ENCODE measurements at places on chromosomes 7 and 10.

DNA sequence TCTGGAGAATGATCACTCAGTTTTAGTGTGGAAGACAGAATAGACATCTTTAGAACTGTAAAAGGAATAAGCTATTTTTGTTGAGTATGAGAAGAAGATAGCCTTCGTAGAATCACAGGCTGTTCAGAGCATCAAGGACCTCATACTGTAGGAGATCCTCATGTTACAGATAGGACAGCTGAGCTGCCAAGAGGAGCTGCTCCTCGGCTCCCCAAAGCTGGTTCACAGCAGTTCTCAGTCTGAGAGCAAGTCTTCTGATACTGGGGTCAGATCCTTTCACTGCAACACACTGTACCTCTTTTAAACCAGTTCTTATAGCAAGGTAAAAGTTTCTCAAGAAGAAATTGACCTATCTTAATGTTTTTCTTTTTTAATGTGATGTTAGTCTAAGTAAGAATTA is 17.1 kb downstream of the CCNY start:
- DNase-seq: no peak

DNA sequence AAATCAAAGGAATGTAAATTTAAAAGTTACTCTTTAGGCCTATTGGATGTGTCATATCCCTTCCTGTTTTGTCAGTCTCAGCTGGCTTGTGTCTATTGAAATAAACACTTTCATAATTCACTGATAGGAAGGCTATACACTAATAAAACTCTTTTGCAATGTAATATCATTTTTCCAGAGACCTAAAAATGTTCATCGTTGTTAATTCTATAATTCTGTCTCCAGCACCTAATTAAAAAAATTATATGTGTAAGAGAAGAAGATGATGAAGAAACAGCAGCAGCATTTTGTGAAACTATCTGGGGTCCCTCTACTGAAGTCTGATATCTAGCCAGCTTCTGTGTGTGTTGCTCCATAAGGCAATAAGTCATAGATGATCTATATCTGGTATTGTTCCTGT is 602.7 kb downstream of the ETV1 start:
- DNase-seq: no peak

DNA sequence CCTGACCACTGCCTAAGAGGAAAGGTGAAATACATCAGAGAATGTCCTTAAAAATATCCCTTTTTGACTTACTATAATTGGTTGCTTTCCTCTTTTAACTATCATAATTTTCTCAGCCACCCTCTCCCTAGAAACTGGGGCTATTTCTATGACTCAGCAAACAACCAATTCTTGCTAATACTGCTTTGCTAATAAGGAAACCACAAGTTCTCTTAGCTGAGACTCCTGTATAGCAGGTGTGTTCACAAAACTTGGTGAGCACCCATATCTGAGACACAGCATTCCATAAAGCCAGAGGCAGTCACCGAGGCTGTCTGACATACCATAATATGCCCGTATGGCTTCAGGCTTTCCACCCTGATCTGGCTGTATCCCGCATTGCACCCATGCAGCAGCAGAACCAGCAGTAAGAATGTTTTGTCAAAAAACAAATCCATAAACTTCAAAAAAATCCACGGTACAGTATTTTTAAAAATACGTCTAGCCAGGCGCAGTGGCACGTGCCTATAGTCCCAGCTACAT is 191.7 kb upstream of the C7orf33 start:
- no peak for DNase-seq

DNA sequence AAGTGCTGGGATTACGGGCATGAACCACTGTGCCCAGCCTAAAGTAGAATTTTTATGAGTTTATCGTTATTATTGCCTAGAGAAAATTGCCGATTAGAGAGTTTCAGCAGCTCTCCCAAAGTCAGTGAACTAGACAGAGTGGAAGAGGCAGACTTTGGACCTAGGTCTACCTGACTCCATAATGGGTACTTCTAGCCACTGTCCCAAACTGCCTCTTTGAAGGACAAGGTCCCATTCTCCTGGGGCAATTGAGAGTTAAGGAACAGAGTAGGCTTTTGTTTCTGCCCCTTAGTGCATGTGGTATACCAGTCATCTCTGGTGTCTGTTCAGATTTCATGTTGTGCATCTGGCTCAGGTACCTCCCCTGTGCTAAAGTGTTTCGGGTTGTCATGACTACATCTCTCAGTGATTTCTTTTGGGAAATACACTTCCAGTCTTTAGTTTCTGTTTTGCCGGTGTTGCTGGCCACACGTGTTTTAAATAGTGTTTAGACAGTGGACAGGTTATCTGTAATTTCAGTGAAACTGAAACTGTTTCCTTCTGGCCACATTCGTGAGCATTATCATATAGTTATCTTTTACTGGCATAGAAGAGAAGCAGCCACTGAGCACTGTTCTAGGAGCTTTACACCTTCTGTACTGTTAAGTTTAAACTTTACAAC is 4.7 kb downstream of the TMEM236 start:
- DNase-seq: no peak

DNA sequence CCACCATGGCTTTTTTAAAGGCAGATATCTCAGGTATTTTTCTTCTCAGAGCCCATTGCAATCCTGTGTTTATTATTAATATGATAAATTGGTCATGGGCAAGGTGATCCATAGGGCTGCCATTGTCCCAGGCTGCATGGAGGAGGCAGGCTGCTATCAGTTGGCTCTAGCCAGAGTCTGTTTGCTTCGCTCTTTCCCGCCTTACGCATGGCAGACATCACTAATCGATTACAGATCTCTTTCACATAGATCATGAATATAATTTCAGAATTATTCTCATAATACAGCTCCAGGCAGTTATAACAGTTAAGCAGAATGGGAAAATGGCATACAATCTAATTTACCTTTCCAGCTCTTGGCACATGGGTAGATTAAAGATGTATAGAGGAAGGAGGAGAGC is 30.4 kb upstream of the HABP2 start:
- DNase-seq: no peak

DNA sequence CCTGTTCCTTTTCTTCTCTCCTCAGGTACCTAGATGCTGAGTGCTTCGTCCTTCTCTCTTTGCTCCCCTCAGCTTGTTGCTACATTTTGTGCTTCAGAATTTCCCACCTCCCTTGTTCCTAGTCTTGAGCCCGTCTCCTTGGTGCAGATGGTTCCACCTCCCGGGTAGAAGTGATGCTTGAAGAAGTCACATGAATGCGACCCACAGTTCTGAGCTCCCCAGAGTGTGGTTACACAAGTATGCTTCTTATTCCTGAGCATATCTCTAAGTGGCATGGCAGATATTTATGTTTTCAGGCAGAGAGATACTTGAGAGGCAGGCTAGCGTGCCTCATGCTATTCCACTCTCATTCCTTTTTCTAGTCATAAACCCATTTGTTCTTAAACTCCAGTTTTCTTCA is 34.0 kb downstream of the INPP5F start:
- DNase-seq: no peak

GRCh38 chr7:158366916-158367633 is 220.5 kb downstream of the PTPRN2 start:
- DNase-seq: no peak

- DNase-seq: no peak
Observed at GRCh38 chr7:149205690-149206381, 10.5 kb downstream of the ZNF282 start.

DNA sequence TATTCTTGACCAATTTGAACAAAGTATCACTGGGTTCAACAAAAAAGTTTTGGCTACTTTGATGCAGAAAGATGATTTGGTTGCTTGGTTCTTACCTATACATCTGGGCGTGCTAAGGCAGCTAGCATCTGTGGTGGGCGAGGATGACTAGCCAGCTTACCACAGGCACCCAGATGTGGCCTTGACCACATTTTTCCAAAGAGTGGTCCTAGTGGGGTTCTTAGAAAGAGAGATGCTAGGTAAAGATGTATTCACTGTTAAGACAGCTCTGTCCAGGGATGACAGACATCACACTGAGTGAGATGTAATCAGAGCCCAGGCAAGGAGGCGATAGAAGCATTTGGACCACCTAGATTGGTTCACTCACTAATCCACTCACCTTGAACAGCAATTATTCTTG is 785 bp downstream of the DNTT start:
- no peak for DNase-seq

DNA sequence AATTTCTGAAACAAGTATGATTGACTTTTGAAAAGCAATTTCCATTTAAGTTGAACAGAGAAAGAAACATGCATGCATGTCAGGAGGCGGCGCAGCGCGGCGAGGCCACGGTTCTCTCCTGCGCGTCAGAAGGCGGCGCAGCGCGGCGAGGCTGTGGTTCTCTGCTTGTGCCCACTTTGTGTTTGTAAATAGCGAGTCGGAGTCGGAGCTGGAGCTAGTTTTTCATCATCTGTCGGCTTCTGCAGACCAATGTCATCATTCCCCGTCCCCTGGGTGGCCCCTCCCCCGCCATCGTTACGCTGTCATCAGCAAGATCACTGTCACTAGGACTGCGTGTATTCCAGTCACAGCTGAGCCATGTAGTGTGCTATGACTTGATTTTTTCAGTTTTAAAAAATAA is 49.2 kb downstream of the INPP5A start:
- peak; percentile 66 for DNase-seq

GRCh38 chr10:86545101-86545500 is 23.5 kb upstream of the WAPL start:
- DNase-seq: no peak

DNA sequence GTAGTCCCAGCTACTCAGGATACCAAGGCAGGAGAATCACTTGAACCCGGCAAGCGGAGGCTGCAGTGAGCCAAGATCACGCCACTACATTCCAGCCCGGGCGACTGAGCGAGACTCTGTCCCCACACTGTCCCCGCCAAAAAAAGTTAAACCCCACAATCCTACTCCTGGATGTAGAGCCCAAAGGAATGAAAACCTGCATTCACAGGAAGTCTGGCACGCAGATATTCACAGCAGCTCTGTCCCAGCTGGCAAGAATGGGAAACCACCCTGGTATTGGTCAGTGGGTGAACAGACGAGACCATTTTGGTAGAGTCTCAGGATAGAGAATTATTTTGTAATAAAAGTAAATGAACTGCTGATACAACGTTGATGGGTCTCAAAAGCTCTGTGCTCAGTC is 225.2 kb downstream of the MAD1L1 start:
- no peak for DNase-seq

DNA sequence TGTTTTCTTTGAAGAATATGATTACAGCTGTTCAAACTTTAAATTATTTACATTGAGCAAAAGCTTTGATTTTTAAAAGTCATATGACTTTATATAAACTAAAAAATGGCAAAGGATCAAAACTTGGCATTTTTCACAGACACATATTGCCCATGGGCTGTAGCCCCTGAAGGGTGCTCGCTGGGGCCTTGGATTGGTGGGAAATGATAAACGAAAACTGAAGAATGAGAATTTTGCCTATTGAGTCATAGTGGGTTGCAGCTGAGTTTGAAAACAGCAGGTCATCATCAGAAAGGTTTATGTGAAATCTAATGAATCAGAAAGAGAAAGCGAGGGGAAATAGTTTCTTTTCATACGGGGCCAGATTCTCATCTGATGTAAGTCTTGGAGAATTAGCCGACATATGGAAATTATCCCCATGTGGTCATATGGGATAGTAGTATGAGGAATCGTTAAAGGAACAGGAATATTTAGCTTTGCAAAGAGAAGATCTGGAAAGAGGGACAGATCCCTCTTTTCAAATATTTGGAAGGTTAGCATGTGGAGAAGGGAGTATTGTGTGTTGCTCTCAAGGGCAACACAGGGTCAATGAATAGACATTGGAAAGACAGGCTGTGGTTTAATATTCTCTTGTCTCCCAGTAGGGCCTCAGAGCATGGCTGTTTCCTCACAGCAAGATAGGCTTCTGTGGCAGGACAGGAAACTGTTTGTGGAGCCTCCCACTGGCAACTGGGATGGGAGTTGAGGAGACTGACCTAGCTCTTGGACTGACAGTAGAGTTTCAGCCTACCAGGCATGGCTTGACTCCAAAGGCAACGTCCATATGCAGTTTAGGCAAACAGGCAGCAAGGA is 119.0 kb downstream of the FZD1 start:
- DNase-seq: no peak

DNA sequence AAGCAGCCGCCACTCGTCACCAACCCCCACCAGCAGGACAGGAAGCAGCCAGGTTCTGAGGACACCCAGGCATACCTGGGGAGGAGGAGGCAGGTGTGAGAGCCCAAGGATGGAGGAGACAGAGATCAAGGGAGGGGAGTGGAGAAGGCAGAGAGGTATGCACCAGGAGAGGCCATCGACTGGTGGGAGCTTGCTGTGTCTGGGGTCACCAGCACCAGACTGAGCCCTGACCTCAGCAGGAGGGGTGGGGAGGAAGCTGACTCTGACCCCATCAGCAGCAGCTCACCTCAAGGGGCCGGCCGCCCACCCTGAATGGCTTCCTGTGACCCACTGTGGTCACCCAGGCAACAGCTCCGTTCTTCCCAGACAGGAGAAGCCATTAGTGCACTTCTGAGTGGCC is 7.8 kb downstream of the VIPR2 start:
- no peak for DNase-seq

DNA sequence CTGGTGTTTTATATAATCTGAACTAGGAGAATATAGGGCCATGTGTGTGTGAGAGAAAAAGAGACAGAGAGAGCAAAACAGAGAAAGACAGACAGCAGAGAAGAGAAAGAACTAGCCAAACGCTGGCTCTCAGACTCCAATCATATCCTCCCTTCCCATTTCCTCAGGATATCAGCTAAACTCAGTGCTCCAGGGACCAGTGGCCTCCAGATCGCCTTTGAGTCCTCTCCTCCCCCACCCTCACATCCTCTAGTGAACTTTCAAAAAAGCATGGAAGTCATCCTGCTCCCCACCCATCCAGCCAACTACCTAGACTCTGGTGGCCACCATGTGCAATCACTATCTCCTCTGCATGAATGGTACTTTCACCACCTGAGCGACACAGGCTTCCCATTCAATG is 386.1 kb upstream of the NPVF start:
- DNase-seq: no peak

GRCh38 chr7:138875794-138876193 is 77.8 kb upstream of the ATP6V0A4 start:
- DNase-seq: no peak

GRCh38 chr7:67673861-67674260 is 677.2 kb downstream of the TYW1 start:
- DNase-seq: no peak

- no peak for DNase-seq
Observed at GRCh38 chr7:36986511-36986933, 262.2 kb upstream of the AOAH start.

- no peak for DNase-seq
Observed at GRCh38 chr7:14973712-14974428, 71.3 kb upstream of the DGKB start.

GRCh38 chr10:32938554-32939061 is 19.4 kb downstream of the ITGB1 start:
- DNase-seq: peak; percentile 73

DNA sequence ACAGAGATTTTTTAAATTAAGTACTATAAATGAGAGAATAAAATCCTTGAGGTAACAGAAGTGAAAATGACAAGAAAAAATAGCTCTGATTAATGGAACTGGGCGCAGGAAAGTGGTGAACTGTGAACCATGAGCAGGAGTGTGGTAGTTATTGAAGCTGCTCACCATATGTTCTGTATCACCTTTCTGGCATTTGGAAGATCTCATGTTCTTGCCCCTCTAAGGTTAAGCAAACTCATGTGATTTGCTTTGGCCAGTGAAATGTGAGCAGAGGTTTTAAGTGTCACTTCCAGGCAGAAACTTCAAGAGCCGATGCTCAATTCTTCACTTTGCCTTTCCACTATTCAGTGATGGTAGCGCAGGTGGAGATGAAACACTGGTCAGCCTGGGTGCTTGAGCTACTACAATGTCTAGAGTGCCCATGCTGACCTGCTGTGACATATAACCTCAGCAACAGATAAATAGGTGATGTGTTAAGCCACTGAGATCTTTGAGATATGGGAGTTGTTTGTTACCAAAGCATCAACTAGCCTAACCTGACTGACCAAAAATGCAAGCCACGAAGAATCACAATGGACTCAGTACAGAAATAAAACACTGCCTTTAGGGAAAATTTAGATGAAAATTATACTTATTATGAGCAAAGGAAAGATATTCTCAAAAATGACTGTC is 18.4 kb downstream of the MTPAP start:
- DNase-seq: no peak

Measured in glutamatergic neuron (in vitro differentiated cells).